ENCODE measurements at places on chromosomes 7 and 10. TPM values are rescaled to one million over a fixed set of nuclear protein-coding genes. Genes with fewer than 3 reads are reported as not detected.

ERV3-1 gene
- polyA plus RNA-seq = 26.7 TPM

ELMO1 gene
- 11.8 TPM for polyA plus RNA-seq

PNLIP gene
- polyA plus RNA-seq = not detected

GPRIN2 gene
- polyA plus RNA-seq = 3.8 TPM

JAKMIP3 gene
- polyA plus RNA-seq = 0.26 TPM

OR2A1 gene
- 0.42 TPM for polyA plus RNA-seq

KLF14 gene
- polyA plus RNA-seq = 0.82 TPM

TSPAN33 gene
- polyA plus RNA-seq = 73.9 TPM

ODAD2 gene
- polyA plus RNA-seq = 1.2 TPM

CPA1 gene
- 2.1 TPM for polyA plus RNA-seq

NYAP1 gene
- 2.4 TPM for polyA plus RNA-seq

GLI3 gene
- 17.7 TPM for polyA plus RNA-seq

GPNMB gene
- 21.4 TPM for polyA plus RNA-seq

ANXA11 gene
- polyA plus RNA-seq = 130 TPM

FAM185A gene
- 11.6 TPM for polyA plus RNA-seq

AUTS2 gene
- polyA plus RNA-seq = 90.7 TPM

NUTM2E gene
- 0.59 TPM for polyA plus RNA-seq

SPDYE6 gene
- not detected for polyA plus RNA-seq

DRGX gene
- not detected for polyA plus RNA-seq

FOXI2 gene
- 1.6 TPM for polyA plus RNA-seq

TMEM213 gene
- 52.3 TPM for polyA plus RNA-seq
